Upper lobe of left lung (tissue), 6 donors: ENCODE measurements at places on chromosomes 7 and 10.

- DNase-seq: no peak
Measured at GRCh38 chr10:105243825-105244224, 602.7 kb downstream of the SORCS3 start.

DNA sequence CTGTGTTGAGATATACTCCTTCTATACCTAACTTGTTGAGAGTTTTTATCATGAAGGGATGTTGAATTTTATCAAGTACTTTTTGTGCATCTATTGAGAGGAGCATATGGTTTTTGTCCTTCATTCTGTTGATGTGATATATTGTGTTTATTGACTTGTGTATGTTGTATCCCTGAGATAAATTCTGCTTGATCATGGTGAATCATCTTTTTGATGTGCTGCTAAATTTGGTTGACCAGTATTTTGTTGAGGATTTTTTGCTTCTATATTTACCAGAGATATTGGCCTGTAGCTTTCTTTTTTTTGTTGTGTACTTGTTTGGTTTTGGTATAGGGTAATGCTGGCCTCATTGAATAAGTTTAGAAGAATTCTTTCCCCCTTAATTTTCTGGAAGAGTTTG, 32.4 kb downstream of the NEURL1 start:
- DNase-seq: no peak

- peak; percentile 77 for DNase-seq
Measured at GRCh38 chr7:1499367-1500029, 4.7 kb downstream of the INTS1 start.

GRCh38 chr10:35934642-35934995, 292.5 kb upstream of the FZD8 start:
- no peak for DNase-seq

DNA sequence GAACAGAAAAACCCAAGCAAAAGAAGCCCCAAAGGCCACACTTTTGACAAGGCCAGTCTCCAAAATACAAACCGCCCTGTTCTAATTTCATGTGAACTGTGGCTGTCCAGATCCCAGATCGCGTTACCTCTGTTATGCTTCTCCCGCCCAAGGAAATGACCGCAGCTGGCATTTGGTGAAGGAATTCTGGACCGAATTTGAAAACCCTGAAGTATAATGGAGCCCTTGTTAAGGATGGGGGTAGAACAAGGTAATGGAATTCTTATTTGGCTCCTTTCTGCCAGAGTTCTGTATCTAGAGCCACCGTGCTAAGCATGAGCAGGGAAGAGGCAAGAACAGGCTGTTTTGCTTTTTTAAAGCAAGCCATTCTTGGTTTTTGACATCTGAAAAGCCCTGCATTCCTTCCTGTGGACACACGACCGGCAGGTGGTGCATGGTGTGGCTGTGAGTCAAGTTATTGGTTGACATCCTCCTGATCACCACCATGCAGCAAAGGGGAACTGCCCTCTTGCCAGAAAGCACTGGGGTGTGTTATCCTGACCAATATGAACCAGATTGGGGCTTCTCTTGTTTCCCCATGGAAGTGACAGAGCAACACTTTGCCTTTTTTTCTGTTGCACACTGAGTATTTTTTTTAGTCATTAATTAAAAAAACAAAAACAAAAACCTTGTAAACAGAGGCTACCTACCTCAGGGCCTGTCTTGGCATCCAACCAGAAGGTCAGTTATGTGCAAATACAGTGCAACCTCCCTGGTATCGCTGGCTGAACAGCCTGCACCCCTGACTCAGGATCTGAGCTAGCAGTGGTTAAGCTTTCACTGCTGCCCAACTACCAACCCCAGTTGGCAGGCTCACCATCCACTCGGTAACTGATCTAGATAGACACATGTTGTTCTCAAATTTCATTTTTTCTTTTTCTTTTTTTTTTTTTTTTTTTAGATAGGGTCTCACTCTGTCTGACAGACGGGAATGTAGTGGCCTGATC, 14.2 kb downstream of the UCMA start:
- DNase-seq: no peak

GRCh38 chr7:80410081-80410480, 101.8 kb downstream of the GNAT3 start:
- DNase-seq: no peak

GRCh38 chr10:66627156-66627555, 298.7 kb upstream of the LRRTM3 start:
- DNase-seq: no peak

DNA sequence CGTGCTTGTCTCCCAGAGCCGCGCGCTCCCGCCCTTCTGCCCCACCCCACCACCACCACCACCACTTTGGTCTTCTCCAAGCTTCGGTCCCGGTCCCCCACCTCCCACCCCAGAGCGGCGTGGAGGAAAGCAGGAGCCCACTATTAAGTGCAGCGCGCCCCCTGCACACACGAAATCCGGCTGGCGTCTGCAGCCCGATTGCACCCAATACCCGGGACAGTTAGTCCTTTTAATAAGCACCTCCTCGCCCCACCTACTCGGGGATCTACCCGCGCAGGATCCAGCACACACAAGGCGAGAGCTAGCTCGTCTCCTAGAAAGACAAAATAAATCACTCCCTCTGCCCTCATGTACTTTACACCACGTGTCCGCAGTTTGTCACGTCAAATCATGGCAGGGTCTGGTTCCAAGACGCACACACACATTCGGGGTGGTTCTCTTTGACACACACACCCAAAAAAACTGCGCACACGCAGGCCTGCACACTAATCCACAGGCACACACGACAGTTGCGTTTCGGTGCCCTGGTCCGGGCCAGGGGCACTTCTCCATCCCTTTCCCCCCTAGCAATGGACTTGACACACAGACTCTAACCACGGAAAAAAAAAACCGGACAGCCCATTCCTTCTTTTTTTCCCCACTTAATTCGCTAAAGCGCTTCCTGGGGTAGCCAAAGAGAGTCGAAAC, 1.6 kb downstream of the SFMBT2 start:
- peak; percentile 68 for DNase-seq

GRCh38 chr7:77651575-77652162, 44.6 kb upstream of the RSBN1L start:
- DNase-seq: no peak

GRCh38 chr10:130012129-130012528, 48.1 kb upstream of the EBF3 start:
- no peak for DNase-seq

- DNase-seq: no peak
Measured at GRCh38 chr10:73287441-73287840, 35.0 kb upstream of the MRPS16 start.
